ENCODE measurements at places on chromosomes 3 and 15.

DNA sequence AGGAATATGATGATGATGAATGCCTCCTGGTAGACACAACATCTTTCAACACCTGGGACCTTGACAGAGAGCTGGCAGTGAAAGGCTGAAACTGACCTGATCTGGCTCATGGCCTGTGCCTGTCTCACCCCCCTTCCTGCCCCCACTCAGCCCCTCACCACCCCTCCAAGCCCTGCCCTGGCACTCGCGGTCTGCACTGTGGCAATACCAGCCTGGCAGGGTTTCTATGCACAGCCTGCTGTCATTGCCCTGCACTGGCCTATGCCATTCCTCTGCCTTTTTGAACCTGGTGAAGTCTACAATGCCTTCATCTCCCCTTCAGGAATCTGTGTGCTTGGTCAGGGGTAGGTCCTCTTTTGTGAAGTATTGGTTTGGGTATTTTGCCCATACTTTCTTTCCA lies 56.5 kb downstream of the ACAD9 start:
- no peak for DNase-seq

DNA sequence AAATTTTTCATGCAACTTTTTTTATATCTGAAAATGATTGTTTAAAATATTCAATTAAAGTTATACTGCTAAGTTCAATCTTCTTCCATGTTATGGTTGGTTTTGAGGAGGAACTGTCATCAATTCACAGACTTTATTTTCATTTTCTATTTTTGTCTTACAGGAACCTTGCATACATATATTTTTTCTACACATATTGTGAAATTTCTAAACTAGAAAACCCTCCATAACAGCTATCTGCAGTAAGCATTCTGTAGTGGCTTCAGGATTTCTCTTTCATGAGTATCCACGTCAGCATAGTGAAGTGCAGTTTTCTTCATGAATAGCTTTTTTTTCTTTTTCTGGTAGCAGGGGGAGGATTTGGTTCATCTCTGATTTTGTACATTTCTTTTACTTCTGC lies 48.2 kb downstream of the ATR start:
- DNase-seq = no peak

GRCh38 chr3:70974747-70975146 lies 608.8 kb downstream of the FOXP1 start:
- DNase-seq = no peak

DNA sequence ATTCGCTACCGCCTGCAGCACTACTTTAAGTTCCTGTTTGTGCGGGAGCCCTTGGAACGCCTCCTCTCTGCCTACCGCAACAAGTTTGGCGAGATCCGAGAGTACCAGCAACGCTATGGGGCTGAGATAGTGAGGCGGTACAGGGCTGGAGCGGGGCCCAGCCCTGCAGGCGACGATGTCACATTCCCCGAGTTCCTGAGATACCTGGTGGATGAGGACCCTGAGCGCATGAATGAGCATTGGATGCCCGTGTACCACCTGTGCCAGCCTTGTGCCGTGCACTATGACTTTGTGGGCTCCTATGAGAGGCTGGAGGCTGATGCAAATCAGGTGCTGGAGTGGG lies 995 bp downstream of the CHST14 start:
- no peak for DNase-seq

DNA sequence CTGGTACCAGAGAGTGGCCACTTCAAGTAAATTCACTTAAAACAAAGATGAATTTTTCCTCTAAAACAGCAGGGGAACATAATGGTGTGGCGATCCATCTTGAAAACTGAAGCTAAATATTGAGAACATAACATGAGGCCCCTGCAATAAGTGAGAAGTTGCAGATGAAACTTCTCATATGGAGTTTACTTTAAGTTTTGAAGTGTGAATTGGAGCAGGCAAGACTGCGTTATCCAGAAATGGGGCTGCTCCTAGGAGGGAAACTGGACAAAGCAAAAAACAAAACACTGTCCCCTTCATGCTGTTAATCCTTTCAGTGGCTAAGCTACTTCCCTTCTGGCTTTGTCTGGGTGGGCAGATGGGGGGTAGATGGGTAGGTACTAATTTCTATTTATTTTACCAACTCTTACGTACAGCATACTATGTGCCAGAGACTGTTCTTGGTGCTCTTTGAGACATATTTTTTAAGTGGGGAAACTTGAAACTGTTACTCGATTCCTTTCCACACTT lies 172.8 kb downstream of the TAFA4 start:
- DNase-seq = no peak

DNA sequence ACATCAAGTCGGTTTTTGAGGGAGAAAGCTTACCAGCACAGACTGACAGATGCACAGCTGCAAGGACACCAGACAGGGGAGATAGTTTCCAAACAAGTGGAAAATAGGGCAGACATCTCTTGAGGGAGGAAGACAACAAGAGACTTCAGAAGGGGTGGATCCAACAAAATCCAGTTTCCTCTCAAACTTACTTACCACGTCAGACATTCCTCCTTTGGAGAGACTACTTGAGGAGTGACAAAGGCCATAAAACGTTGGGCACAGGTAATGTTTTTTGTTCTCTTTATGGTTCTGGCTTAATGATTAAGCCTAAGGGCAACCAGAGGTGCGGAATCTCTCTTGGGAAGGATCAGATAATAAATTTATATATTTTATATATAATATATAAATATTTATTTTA lies 76.1 kb downstream of the CD200 start:
- DNase-seq = no peak

DNA sequence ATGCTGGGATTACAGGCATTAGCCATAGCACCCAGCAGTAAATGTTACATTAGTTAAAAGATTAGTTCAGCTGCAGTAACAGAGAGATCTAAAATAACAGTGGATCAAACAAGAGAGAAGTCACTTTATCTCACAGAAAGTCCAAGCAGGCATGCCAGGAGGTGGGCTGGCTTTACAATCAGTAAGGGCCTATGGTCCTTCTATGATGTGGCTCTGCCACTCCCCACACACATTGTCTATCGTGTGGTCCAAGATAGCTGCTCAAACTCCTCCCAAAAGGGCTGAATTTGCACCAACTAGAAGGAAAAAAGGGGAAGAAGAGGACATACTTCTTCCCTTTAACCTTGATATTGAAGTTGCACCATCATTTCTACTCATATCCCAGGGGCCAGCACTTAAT lies 4.6 kb upstream of the RUVBL1 start:
- no peak for DNase-seq

All from Panc1 (cell line).